ENCODE measurements at places on chromosomes 11 and 22.

DNA sequence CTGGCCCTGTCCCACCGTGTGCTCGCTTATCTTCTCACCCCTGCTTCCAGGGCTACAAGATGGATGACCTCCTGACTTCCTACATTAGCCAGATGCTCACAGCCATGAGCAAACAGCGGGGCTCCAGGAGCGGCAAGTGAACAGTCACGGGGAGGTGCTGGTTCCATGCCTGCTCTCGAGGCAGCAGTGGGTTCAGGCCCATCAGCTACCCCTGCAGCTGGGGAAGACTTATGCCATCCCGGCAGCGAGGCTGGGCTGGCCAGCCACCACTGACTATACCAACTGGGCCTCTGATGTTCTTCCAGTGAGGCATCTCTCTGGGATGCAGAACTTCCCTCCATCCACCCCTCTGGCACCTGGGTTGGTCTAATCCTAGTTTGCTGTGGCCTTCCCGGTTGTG is 86.5 kb downstream of the MYO7A start:
- no peak for DNase-seq

DNA sequence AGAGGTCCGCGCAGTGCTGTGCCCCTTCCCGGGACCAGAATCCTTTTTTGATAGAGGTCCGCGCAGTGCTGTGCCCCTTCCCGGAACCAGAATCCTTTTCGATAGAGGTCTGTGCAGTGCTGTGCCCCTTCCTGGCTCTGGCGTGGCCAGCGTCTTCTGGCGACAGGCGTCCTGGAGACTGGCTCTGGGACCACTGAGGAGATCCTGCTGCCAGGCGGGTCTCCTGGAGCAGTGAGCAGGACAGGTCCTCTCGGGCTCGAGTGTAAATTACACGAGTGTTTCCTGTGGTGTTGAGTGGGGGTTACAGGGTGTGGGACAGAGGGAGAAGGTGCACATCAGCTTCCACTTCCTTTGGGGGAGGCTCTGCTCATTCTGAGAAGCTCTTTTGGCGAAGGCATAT is 98.1 kb downstream of the TBC1D22A start:
- DNase-seq = no peak

- DNase-seq = no peak
Observed at GRCh38 chr11:75236062-75236461, 4.5 kb upstream of the TPBGL start.

DNA sequence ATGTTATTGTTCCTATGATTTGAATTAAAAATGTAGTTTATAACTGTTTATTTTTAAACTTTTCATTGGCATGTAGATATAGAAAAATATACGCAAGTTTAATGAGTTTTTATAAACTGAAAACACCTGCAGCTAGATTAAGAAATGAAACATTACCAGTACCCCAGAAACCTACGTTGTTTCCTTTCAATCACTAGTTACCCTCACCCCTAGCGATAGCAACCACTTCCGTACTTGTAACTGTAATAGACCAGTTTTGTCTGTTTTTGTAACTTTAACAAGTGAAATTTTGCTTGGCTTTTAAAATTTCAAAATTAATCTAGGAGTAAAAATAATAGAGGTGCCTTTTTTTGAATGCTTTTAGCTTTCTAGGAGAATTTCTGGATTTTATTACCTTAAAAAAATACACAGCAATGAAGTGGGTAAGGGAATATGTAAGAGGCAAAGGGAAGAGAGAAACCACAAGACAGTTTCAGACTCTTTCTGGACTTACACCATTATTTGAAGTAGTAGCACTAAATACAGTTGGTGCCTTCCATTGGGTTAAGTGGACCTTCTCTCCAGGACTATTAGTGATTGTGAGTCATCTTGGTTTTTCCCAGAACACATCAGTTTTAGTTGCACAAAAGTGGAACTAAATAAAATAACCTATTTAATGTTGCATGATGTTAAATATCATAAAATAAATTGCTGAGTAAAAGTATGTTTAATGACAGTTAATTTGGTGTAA is 18.7 kb upstream of the NAT10 start:
- no peak for DNase-seq

- DNase-seq = no peak
Observed at GRCh38 chr11:17762309-17762974, 27.9 kb downstream of the KCNC1 start.

DNA sequence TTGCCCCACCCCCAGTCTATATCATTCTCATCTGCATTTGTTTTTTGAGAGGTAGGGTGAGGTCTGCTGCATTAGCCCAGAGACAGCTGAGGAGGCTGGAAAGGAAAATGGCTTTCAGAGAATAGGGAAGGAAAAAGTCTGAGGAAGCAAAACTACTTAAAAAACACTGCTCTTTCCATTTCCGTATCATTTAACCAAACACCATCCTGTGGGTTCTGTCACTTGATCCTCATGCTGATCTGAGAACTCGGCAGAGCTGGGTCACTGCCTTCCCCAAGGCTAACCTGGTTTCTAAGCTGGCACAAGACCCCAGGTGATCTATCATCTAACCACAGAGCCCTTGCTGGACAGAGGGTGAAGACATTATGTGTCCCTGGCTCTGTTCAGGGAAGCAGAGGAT is 1.2 kb downstream of the FOLR2 start:
- no peak for DNase-seq

DNA sequence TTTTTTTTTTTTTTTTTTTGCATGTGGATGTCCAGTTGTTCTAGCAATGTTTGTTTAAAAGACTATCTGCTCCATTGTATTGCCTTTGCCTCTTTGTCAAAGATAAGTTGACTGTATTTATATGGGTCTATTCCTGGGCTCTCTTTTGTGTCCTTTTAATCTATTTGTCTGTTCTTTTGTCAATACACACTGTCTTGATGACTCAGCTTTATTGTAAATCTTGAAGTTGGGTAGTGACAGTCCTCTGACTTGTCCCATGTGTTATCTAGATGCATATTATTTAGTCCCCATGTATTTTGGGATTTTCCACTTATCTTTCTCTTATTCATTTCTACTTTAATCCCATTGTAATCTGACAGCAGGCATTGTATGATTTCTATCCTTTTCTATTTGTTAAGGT is 3.3 kb downstream of the CCDC81 start:
- no peak for DNase-seq

GRCh38 chr22:24208012-24208749 is 26.9 kb downstream of the SUSD2 start:
- no peak for DNase-seq

DNA sequence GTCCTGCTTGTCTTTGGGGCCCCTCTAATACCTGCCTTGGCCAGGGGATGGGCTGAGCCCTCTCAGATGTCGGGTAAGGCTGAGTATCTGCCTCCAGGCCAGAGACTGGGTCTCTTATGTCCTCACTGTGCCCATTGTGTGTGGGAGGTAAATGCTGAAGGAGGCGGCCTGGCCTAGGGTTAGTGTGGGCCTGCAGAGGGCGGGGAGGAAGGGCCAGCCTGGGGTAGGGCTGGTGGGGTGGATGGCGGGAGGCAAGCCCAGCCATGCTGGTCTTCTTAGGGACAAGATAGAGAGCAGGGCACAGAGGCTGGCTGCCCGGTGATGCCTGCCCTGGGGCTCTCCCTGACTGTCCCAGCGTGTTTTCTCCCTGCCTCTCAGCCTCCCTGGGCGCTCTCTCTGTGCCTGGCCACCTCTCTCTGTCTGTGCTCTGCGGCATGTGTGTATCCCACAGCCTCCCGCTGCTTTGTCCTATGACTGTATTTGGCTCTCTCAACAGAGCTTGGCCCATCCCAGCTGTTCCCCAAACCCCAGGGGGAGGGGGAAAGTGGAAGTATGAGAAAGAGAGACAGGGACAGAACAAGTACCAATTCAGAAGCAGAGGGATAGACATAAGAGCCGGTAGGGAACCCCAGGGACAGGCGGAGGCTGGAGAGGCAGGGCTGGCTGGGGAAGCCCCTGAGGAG is 57.0 kb downstream of the PDE2A start:
- no peak for DNase-seq

- no peak for DNase-seq
Observed at GRCh38 chr11:1734641-1735081, 15.7 kb downstream of the IFITM10 start.

GRCh38 chr11:2442589-2442988 is 1.7 kb downstream of the TRPM5 start:
- no peak for DNase-seq

GRCh38 chr11:64566042-64566914 is 24.7 kb upstream of the SLC22A12 start:
- peak; percentile 7 for DNase-seq

GRCh38 chr11:74680035-74680671 is 51.1 kb downstream of the CHRDL2 start:
- no peak for DNase-seq

GRCh38 chr11:134939031-134939430 is 527.0 kb upstream of the B3GAT1 start:
- DNase-seq = no peak

- no peak for DNase-seq
Observed at GRCh38 chr22:17130199-17130598, 9.0 kb upstream of the TMEM121B start.

DNA sequence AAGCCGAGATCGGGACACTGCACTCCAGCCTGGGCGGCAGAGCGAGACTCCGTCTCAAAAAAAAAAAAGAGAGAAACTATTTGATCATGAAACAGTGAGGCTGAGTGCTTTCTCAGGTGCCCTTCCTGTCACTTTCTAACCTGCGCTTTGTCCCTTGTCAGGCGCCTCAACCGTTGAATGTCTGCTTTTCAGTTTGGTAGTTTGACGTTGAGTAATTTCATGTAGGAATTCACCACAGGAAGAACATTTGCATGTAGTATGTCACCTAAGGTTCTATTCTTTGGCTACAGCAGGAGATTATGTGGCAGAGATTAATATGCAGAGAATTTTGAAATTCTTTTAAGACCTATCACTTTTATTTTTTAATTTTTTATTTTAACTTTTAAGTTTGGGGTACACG is 57.2 kb downstream of the PPFIA1 start:
- no peak for DNase-seq

- no peak for DNase-seq
Observed at GRCh38 chr11:82315093-82315492, 418.6 kb downstream of the FAM181B start.

DNA sequence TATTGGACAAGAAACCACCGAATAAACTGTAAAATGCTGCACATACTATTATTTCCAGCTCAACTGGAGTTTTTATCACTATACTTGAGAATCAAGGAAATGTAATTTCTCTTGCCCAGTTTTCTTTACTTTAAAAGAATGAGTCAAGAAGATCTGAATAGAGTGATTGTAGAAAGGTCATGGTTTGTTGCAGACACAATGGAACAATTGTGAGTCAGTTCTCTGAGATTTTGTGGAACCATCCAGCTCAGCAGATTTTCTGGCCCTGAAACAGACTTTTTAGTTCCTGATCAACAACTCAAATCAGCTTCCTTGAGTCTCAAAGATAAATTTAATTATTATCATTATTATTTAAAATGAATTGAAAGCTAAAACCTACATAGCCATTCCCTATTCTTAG is 1.3 kb downstream of the TCN1 start:
- DNase-seq = no peak

DNA sequence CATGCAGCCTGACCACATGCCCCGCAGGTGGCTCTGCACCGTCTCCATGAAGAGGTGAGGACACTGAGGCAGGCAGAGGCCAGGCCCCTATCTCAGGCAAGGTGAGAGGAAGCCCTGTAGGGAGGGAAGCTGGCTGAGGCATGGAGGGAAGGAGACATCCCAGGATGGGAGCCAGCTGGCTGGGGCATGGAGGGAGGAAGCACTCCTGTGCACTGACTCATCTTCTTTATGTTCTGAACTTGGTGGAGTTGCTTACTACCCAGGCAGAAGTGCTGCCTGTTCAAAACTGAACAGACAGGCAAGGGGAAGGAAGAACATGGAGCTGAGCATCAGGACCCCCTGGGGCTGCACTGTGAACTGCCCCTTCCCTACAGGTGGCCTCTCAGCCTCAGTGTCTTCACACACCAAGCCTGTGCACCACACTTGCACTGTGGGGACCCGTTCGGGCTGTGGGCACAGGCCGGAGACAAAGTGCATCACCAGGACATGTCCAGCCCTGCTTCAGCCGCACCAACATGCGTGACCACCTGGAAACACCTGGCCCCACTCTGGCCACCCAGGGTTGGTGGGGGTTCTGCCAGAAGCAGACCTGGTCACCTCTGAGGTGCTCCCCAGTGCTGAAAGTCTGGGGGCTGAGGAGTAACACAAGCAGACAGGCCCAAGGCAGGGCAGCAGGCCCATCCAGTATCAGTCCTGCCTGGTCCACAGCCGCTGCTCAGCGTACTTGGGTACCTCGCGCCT is 55.5 kb downstream of the DGCR2 start:
- DNase-seq = no peak

- DNase-seq = no peak
Observed at GRCh38 chr22:25377699-25378098, 158.3 kb downstream of the CRYBB2 start.

- DNase-seq = no peak
Observed at GRCh38 chr22:27790376-27791158, 11.0 kb downstream of the MN1 start.

DNA sequence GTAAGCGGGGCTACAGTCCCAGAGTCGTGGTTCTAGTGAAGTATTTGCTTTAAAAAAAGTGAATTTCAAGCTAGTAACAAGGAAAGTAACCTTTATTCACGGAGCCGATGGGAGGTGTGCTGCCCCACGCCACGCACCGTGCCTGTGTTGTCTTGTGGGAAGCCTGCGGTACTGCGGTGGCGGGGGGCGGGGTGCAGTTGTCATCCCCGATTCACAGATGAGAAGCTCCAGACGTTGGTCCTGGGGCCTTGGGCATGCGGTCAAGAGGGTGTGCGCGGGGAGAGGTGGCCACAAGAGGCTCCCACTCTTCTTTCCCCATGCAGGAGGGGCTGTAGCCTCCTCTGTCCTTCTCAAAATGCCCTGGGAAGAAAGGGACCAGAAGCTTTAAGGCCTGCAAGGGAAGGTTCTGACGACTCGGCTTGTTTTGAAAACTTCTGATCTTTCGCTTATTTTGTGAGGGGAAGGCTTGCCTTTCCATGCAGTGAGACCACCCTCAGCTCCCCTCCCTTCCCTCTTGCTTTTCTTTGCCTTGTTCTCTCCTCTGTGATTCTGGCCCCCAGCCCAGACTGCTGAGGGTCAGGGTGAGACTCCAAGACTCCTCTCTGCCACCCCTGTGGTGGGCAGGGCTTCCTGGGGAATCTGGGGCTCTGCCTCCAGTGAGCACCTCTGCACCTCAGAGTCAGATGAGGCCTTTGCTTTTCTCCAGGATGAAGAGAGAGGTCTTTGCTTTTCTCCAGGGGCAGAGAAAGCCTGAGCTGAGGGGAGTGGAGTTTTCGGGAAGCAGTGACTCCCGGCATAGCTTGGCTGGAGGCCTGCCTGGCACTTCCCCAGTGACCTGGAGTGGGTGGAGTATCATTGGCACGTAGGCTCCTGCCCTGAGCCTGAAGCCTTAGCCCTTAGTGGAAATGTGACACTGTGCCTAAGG is 6.2 kb downstream of the GLB1L3 start:
- DNase-seq = no peak

- no peak for DNase-seq
Observed at GRCh38 chr11:121499405-121499804, 46.6 kb upstream of the SORL1-AS1 start.
